Transverse colon (tissue), 4 donors: ENCODE measurements at places on chromosomes 1 and 21.
A peak's percentile ranks its signal among the peaks of the same experiment; 100 is the strongest.

DNA sequence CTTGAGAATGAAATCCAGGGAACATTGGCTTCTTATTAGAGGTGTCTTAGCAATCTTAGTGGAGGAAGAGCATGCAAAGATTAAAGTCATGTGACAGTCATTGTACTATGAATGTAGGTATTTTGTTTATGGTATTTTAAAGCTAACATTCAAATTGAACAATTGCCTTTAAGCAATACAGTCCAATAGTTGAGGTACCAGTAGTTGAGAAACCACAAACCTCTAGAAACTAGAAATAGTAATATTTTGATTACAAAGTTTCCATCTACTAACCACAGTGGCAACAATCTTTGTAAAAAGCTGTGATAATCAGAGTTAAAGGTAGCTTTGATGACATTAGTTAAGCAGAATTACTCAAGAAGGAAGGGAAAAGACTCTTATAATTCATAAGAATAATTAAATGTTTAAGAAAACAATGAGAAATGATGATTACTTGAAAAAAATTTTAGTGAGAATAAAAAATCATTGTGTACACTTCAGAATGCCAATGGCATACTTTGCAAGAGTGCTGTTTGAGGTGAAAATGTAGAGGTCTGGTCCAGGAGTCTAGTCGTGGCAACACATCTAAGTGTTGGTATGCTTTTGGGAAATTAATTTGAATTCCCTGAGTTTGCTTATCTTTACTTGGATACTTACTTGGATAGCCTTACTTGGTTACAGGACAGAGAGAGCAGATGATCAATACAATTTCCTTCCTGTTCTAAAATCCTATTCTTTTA is 104.9 kb upstream of the PTGFR start:
- no peak for DNase-seq

DNA sequence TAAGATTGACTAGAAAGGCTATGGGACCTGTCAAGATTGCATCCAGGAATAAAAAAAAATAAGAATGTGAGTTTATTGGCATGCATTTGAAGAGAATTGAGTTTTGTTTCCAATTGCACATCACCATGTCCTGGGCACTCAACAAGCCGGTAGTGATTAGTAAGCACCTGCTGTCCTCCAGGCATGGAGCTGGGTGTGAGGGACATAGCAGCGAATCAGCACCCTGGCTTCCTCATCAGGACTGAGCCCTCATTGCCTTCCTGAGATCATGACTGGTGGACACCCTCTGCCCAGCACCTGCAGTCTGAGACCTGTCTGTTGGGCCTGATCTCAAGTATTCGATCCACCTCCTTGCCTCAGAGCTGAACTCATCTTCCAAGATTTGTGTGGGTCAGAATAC is 26.8 kb downstream of the S100A6 start:
- no peak for DNase-seq

DNA sequence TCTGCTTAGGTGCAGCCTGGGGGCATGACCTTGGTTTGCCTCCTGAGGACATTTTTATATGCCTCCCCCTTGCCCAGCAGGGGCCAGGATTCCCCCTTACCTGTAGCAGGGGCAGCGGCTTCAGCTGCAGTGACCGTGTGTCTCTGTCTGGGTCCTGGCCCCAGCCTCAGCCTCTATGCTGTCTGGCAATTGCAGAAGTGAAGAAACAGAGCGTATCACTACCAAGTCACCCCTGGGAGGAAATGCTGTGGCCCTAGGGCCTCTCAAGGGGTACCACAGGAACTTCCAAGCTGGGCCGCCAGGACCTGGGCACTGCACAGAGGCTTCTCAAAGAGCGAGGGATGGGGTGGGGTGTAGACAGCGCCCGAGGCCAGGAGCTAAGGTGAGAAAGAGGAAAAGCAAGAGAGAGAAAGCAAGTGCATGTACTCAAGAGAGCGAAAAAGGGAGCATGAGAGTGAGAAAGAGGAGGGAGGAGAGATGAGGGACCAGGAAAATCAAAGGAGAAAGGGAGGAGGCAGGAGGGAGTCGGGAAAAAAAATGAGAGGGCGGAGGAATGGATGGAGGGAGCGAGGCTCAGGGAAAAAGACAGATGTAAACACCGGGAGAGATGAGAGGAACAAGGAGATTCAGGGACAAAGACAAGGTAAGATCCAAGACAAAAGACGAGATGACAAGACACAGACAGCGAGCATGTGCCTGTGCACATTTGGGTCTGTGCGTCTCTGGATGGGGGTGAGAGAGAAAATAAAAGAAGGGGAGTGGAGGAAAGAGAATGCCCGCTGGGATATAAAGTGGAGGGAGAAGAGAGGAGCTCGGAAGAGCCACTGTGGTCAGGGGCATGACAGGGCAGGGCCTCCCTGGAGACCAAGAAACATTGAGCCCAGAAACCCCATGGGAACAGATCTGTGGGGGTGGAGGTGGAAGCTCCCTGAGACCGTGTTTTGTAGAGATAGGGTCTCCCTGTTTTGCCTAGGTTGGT is at the start of gene PTAFR:
Gene PTAFR (minus strand): TSS at position 199 of the 979 bp plus-strand sequence. CDS start 25,669 bp downstream, outside the sequence.
- peak; percentile 41 for DNase-seq

GRCh38 chr1:210598135-210598652 is 269.5 kb downstream of the HHAT start:
- DNase-seq, result peak; percentile 43

GRCh38 chr21:42218836-42219605 is at the start of gene ABCG1:
Gene ABCG1 (plus strand): TSS chr21:42219140. CDS start chr21:42219263, 123 bp downstream.
- peak; percentile 73 for DNase-seq

GRCh38 chr1:230090194-230090711 is 23.2 kb downstream of the GALNT2 start:
- DNase-seq, result no peak

DNA sequence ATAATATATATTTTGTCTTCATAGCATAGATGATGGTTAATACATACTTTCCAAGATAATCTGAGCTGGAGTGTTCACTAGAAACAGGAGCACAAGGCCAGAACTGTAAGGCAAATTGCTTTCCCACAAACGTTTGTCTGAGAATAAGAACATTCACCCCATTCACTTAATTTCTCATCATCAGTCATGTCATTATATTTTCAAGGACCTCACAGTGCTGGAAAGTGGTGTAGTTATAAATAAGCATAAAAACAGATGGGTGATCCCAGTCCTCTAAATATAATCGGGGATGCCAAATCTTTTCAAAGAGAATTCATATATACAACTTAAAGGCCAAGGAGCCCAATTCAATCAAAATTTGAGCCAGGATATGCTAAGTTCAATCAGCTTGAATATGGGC is 8.4 kb downstream of the PRRX1 start:
- DNase-seq, result no peak

GRCh38 chr1:40185951-40186864 is 25.0 kb downstream of the RLF start:
- DNase-seq, result peak; percentile 10

GRCh38 chr1:159707472-159708260 is 6.7 kb downstream of the CRP start:
- no peak for DNase-seq

- DNase-seq, result peak; percentile 73
Observed at GRCh38 chr1:2556277-2556677, at the start of gene TNFRSF14. Gene TNFRSF14 (plus strand): TSS chr1:2556371. CDS start chr1:2556665, 294 bp downstream.

GRCh38 chr1:215032911-215033526 is 49.5 kb upstream of the KCNK2 start:
- no peak for DNase-seq

- no peak for DNase-seq
Observed at GRCh38 chr1:244383278-244383884, 68.3 kb downstream of the ADSS2 start.
